ENCODE measurements at places on chromosomes 1 and 21. TPM values are rescaled to one million over a fixed set of nuclear protein-coding genes. Genes with fewer than 3 reads are reported as not detected.

The ESRRG gene
- 4.4 TPM for polyA plus RNA-seq

The CXADR gene
- 17.3 TPM for polyA plus RNA-seq

The OLFML3 gene
- 17.0 TPM for polyA plus RNA-seq

The CLCNKA gene
- 0.17 TPM for polyA plus RNA-seq

The CD84 gene
- 0.49 TPM for polyA plus RNA-seq

The CR1 gene
- polyA plus RNA-seq: 0.39 TPM

Measured in brain (organoid and tissue), 16 donors.